ENCODE measurements at places on chromosomes 6 and 20.
A peak's percentile ranks its signal among the peaks of the same experiment; 100 is the strongest.

GRCh38 chr20:62449951-62450691, 22.8 kb upstream of the RBBP8NL start:
- DNase-seq, result no peak

DNA sequence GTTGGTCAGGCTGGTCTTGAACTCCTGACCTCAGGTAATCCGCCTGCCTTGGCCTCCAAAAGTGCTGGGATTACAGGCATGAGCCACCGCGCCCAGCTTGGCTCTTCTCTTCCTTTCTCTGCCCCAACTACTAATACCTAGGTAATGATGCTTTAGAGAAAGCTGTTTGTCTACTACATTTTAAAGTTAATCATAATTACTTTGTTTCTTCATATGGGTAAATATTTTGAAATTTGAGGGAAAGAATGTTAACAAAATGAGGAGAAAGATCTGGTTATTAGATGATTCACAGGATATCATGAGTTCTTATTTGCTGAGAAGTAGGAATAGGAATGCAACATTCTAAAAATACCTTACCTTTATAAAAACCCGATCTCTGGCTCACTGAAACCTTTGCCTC, 18.4 kb upstream of the PTPRK start:
- no peak for DNase-seq

- peak; percentile 30 for DNase-seq
These were observed 51.8 kb downstream of the TCP11 start for GRCh38 chr6:35089216-35089934.

GRCh38 chr20:25539742-25540672, 45.3 kb downstream of the NINL start:
- DNase-seq, result no peak

DNA sequence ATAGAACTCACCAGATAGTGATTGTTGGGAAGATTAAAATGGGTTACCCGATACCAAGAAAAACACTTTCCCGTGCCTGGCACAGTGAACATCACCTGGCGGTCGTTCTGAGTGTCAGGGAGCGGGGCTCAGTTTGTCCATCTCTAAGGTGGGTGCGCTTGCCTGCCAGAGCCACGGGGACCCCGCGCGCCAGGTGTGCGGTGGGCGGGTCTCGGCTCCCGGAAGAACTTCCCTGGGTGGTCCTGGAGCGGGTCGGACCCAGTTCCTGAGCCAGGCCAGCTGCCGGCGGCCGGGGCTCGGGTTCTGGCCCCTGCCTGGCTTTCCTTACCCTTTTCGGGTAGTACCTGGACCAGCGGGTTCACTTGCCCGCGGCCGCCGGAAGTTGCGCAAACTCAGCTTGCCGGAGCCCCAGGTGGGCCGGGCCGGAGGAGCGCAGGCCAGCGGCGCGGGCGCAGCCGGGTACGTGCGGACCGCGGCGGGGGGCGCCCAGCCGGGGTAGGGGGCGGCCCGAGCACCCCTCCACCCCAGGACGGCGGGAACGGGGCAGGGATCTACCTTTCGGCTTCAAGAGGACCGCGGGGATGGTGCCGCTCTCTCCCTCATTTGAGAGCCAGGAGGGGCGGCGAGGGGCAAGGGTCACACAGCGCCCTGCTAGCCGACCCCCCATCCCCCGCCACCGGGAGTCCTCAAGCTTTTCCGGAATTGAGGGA, 7.5 kb downstream of the FAM110A start:
- peak; percentile 73 for DNase-seq

DNA sequence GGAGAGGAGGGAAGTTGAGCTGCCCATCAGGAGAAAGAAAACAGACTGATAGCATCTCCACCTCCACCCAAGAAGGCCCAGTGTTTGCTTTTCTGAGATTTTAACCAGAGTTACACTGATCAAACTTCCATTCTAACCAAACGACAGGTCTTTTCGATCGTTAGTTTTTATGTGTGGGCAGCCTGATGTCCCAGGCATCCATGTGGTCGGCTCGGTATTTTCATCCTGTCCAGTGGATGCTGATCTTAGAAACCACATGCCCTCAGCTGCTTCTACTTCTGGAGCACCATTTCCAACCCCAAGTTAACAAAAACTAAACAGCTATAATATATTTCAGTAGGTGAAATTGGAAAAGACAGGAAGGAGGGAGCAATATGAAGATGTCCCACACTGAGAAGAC, 536.8 kb upstream of the JAG1 start:
- no peak for DNase-seq

- DNase-seq, result no peak
These were observed 73.7 kb downstream of the GMDS start for GRCh38 chr6:2171728-2172127.

GRCh38 chr6:161319231-161319630, 45.4 kb upstream of the AGPAT4 start:
- DNase-seq, result no peak

- DNase-seq, result no peak
These were observed 83.7 kb upstream of the ZFP64 start for GRCh38 chr20:52275181-52275691.

DNA sequence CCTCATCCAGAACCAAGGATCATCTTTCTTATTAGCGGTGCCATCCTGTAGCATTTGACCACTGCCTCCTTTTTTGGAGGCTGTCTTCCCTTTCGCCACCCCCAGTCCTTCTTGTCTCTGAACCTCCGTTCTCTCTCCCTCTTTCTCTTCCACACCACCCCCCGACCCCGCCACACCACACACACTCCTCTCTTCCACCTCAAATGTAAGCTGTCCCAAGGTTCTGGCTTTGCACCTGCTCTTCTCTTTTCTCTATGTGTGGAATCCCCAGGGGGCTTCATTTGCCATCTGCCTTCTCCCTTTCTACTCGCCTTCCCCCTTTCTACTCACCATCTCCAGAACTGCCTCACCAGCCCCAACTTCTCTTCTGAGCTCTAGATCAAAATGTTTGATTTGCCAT, 111.3 kb upstream of the CDYL start:
- DNase-seq, result no peak

DNA sequence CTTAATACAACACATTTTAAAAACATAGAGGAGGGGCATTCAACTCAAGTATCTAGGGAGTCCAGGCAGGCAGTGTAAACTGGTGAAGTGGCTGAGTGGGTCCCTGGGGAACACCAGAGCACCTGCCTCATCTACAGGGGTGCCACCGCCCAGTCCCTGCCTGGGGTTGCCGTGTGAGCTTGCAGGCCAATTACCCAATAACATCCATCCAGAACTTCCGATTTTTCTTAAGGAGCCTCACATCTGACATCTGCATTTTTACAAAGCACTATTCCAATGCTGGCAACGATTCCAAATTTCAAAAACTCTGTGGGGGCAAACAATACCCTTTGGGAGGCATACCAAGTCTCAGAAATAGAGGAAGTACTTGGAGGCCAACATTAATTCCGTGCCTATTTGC, 288.4 kb upstream of the TSHZ2 start:
- no peak for DNase-seq

GRCh38 chr6:123171341-123172115, 175.5 kb downstream of the CLVS2 start:
- DNase-seq, result no peak

GRCh38 chr6:20413826-20414225, 12.1 kb downstream of the E2F3 start:
- no peak for DNase-seq

DNA sequence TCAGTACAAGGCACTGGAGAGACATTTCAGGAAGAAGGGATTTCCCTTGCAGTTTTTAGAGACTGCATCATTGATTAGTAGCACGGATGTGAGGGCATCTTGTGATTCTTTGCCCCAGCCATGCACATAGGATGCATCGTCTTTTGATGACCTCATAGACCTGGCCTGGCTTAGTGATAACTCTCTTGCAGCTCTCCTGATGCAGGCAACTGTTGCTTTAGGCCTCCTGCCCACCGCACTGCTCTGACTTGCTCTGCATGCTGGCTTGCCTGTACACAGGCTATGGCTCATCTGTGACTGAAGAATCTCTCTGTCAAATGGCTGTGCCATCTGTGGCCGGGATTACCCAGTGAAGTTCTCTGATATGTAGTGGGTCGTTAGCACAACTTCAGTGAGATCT, 207.7 kb upstream of the PTCHD4 start:
- DNase-seq, result no peak
